BJ (cell line): ENCODE measurements at places on chromosomes 12 and 14.
A peak's percentile ranks its signal among the peaks of the same experiment; 100 is the strongest.

DNA sequence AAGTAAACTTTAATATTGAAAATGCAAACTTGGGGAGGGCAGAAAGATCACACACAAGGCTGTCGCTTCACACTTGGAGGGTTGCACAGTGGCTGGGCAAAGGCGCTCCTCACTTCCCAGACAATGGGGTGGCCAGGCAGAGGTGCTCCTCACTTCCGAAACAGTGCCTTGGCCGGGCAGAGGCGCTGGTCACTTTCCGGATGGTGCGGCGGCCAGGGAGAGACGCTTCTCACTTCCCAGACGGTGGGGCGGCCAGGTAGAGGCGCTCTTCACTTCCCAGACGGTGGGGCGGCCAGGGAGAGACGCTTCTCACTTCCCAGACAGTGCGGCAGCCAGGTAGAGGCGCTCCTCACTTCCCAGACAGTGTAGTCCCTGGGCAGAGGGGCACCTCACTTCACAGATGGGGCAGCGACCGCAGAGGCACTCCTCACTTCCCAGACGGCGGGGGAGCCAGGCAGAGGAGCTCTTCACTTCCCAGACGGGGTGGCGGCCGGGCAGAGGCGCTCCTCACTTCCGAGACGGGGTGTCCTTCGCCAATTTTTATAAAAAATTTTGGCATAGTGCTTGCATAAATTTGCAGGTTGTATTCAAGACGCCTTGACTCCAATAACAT, 140.8 kb upstream of the PZP start:
- DNase-seq = no peak

DNA sequence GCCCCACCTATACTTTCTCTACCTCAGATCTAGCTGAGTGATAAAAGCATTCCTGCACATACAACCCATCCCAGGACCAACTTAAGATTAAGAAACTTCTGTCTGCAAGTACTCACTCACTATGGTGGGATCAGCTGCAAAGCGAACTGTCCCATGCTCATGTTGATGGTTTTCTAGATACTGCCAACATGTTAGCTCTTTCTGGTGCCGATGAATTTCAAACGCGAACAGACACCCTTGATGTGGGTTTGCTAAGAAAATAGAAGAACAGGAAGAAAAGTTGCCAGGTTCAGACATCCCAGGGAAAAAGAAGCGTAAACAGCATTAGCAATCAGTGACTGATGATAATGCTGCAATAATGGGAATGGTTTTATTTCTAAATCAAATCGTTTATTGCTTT, 1.5 kb upstream of the SLC39A2 start:
- DNase-seq = no peak

DNA sequence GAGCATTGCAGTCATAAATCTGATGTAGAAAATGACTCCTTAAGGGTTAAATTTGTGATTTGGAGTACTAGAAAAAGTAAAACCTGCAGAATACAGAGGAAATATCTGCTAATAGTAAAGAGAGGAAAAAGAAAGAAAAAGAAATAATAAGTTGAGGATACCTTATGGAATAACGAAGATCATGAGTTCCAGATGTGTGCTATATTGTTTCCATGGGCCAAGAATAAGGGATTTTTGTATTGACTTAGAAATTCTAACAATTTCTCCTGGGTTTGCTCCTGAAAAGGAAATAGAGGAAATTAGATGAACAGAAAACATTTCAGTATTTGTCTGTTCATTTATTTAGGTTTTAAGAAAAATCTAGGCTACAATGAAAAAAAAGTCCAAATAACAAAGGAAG, 115.3 kb downstream of the ALG10B start:
- no peak for DNase-seq

DNA sequence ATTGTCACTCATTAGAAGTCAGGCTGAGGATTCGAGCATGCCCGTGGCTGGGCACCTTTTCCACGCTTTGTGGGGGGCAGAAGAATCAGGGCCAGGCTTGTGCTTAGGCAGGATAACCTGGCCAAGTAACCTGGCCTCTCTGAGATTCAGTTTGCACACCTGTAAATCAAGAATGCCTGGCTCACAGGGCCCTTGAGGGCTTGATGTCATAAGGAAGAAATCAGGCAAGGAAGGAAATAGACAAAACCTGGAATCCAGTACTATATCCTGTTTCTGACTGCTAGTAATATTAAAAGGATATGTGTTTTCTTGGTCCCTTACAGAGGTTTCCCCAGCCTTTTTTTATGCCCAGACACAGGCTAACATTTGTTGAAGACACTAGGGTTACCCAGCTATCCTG, 91.9 kb downstream of the SAMD4A start:
- DNase-seq = no peak

DNA sequence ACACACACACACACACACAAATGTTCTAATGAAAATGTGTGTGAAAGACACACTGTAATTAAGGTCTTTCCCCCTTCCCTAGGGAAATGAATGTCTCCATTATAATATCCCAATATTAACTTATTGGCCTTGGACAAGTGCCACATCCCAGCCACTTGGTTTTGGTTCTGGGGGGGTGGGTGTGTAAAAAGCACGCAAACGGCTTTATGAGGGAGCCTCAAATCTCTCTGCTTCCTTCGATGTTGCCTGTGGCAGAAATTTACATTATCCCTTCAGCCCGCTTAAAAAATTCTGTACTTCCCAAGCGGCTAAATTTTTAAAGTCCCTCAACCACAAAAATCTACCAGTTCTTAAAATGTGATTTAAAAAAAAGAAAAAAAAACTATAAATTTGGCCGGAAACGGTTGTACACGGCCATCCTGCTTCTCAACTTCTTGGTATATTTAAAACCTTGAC, 432 bp downstream of the C14orf93 start:
- DNase-seq = no peak

- DNase-seq = no peak
Measured at GRCh38 chr12:124703856-124704255, 136.4 kb upstream of the NCOR2 start.

GRCh38 chr12:120703311-120703942, 6.8 kb upstream of the UNC119B start:
- no peak for DNase-seq

DNA sequence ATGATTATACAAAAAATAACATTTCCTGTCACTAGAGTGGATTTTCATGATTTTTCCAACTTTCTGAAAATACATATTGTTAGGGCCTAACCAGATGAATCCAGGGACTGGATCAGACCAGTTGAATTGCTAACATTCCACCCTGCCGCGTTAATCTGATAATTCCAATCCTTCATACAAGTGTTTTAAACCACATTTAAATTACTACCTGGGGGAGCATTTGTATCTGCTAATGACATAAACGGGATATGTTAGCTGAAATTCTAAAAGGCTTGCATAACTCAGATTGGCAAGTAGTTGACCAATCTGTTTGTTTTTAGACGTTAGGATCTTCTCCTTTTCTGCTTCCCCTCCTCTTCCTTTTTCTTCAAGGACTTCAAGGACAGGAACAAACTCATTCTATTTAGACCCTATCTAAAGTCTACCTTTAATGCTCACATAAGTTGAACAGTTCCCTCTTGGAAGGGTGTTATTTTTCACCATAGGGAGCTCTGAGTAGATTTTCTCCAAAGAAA, 239.0 kb downstream of the ADAMTS20 start:
- no peak for DNase-seq

- DNase-seq = peak; percentile 84
Measured at GRCh38 chr12:53625946-53626701, at the start of gene ATF7. ATF7 (minus strand) TSS chr12:53626382; CDS start chr12:53601000, 25,382 bp downstream.

- no peak for DNase-seq
Measured at GRCh38 chr12:58586762-58587161, 333.5 kb downstream of the LRIG3 start.

DNA sequence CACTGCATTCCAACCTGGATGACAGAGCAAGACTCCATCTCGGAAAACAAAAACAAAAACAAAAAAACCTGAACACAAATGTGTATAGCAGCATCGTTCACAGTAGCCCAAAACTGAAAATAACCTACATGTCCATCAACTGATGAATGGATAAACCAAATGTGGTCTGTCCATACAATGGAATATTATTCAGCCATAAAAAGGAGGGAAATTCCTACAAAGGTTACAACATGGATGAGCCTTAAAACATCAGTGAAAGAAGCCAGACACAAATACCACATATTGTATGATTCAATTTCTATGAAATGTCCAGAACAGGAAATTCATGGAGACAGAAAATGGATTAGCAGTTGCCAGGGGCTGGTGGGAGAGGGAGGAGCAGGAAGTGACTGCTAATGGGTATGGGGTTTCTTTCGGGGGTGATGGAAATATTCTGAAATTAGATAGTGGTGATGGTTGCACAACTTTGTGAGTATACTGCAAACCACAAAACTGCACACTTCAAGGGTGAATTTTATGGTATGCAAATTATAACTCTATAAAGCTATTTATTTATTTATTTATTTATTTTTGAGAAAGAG, 4.0 kb downstream of the MYL2 start:
- DNase-seq = no peak

- DNase-seq = no peak
Measured at GRCh38 chr12:113949321-113950305, 16.5 kb downstream of the RBM19 start.

GRCh38 chr14:97978341-97978740, 1181.2 kb downstream of the VRK1 start:
- DNase-seq = no peak

GRCh38 chr14:54692284-54692772, 125.4 kb downstream of the SAMD4A start:
- no peak for DNase-seq

- peak; percentile 85 for DNase-seq
Measured at GRCh38 chr12:26239122-26239851, 43.9 kb downstream of the SSPN start.

- no peak for DNase-seq
Measured at GRCh38 chr14:71497645-71498086, 434.6 kb upstream of the RGS6 start.

- no peak for DNase-seq
Measured at GRCh38 chr14:60653701-60654161, 4.5 kb upstream of the SIX1 start.

DNA sequence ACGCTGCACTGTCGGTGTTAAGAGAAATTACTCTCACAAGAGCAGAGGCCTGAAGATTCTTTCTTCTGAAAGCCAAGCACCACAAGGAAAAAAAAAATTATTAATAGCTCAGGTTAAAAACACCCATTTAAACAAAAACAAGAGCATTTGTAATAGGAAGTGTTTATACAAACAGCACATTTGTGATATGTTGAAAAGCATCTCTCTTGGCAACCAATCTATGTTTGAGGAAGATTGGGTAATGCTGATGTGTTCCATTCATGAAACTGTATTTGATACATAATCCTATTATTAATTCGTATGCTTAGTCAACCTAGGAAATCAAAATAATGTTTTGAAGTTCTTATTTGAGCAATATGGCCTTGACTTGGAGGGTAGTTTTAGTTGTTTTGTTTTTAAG, 36.5 kb downstream of the SSPN start:
- no peak for DNase-seq

DNA sequence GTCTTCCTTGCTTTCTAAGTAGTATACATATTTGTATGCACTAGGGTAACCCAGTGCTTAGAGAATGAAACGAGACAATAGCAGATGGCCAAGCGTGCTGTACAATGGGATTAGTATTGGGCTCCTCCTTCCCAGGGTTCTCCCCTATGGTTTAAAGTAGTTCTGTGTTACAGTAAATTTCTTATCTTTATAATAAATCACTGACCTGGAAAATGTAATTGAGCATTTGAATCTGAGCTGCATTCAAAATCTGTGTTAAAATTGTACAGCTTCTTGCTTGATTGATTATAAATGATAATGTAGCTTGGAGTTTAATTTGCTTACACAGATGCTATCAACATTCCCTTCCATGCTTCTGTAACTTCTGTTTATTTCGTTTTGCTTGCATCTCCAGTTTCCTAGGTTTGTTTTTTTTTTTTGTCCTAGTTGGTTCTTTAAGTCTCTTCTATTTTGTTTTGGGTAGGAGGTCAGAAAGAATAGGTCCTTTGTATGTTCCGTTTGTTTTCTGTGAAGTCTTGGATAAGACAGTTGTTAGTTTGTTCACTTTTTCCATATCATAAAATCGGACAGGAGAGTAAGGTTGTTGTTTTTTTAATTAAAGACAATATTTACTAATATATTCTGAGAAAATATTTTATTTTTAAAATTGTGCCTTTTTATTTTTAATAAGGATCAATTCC, 171.2 kb downstream of the ERC1 start:
- DNase-seq = no peak

GRCh38 chr14:105541218-105541875, 15.0 kb downstream of the TMEM121 start:
- DNase-seq = no peak

GRCh38 chr14:63715360-63715759, 12.5 kb downstream of the SGPP1 start:
- DNase-seq = no peak

DNA sequence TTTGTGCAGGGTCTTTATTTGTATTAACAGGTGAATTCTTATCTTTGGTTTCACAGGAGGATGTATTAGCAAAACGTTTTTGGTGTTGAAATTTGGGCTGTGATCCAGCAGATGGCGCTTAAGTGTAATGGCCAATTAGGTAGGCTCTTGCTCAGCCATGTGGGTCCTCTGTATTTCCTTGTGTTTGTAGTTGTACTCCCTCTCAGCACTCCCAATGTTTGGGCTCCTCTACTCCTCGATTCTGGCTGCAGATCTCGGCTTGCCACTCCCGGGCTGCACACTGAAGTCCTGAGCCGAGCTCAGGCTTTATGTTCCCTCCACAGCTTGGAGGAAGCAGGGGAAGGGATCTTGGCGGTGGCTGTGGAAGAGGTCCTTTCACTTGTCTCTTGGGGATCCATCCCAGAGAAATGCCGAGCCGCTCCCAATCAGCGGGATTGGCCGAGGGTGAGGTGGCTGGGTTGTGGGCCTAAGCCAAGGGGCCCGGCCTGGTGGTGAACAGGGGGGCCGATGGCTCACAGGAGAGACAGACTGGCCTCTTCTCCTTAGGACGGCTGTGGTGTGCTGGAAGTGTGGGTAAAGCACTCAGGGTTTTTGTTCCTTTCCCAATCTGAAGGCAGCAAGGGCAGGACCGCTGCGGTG, 133.7 kb downstream of the AEBP2 start:
- DNase-seq = no peak

DNA sequence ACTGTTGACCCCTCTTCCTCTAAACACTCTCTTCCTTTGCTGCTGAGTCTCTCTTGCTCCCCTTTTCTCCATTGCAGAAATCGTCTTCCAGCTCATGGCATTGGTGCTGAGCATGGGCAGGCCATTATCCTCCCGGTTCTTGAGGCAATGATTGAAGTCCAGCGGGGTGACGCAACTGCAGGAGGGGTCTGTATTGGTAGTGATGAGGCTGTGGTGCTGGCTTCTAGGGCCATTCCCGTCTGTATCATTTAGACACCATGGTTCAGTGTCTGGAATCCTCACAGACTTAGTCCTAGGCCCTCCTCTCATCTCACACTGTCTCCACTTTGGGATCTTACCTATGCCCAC, 720 bp upstream of the SLC22A17 start:
- no peak for DNase-seq
